Aorta (tissue), 5 donors: ENCODE measurements at places on chromosomes 3 and 15.
A peak's percentile ranks its signal among the peaks of the same experiment; 100 is the strongest.

GRCh38 chr15:72047020-72047419, 70.9 kb downstream of the MYO9A start:
- DNase-seq: no peak

GRCh38 chr3:75303741-75304140, 360.4 kb upstream of the FRG2C start:
- no peak for DNase-seq

- DNase-seq: no peak
Observed at GRCh38 chr15:78469031-78469430, 31.0 kb downstream of the IREB2 start.

DNA sequence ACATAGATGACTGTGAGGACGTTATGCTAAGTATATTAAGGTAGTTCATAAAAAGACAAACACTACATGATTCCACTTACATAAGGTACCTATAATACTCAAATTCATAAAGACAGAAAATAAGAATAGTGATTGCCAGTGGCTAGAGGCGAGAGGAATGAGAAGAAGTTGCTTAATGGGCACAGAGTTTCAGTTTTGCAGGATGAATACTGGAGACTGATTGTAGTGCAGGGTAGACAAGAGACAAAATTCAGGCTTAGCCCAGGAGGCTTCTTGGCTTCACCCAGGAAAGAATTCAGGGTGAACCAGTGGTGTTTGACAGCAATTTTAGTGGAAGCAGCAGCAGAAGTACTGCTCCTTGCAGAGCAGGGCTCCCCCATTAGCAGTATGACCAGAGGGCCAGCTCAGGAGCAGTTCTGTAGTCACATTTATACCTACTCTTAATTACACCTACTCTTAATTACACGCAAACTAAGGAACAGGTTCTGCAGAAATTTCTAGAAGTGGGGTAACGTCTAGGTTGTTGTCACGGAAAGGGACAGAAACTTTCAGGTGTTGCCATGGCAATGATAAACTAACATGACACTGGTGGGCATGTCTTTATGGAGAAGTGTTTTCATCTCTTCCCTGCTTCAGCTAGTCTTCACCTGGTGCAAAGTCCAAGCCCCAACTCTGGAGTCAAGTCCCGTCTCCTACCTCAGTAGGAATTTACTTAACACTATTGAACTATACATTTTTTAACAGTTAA, 55.2 kb downstream of the TBL1XR1 start:
- no peak for DNase-seq

DNA sequence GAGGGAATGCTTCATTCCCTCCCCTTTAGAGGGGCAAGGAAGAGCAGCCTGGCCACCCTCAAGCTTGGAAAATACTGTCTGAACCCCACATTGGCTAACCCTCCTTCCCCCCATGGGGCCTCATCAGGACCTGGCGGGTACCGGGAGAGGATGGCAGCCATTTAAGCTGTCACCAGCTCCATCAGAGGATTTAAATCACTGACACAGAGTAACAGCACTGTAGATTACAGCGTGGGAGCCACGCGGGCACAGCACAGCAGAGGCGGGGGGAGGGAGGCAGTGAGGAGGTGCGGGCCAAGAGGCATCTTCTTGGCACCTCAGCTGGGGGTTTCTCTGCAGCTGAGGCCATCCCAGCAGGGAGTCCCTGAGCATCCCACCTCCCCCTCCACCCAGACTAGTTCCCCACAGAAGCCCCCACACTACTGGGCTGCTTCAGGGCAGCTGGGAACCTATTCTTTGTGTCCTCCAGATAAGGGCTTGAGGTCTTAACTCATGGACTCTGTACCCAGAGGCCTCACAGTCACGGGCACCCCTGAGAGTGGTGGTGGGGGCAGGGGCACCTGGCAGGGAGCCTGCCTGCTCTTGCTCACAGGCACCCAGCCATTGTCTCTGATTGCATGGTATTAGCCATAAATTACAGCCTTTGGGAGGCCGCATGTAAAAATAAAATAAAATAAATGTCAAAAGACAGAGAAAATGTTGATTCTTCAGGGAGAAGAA, 21.9 kb upstream of the CACNA2D2 start:
- no peak for DNase-seq

DNA sequence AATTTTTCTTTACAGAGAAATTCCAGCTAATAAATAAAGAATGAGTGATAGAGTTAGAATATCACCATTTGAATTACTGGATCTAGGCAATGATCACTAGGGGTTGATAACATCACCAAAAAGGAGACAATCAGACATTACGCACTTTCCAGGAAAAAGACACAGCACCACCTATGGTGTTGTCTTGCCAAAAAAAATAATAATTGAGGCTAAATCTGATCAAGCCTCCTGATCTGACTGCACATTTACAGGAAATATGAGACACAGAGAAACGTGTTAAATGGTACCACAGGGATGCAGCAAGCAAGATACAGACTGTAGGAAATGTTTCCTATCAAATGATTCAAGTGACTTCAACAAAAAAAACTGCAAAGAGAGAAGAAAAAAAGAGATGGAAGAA, 92.8 kb downstream of the EOMES start:
- no peak for DNase-seq

GRCh38 chr3:196341137-196341536, 2.9 kb upstream of the TM4SF19 start:
- no peak for DNase-seq

DNA sequence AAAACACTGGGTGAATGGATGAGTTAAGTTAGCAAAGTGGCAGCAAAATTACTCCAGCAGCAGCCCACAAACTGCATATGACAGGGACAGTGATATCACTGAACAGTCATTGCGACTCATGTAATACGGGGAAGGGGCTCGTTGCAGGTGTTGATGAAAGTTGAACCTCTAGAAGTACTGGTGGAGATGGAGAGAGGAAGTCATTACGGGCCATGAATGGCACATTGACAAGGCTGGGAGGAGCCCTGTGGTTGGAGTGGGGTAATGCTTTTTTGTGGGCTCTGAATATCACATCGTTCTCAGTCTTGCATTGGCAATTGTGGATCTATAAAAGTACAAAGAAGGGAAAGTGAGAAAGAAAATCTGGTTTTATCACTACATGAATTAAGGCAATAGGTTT, 278.1 kb downstream of the ZPLD1 start:
- DNase-seq: no peak

DNA sequence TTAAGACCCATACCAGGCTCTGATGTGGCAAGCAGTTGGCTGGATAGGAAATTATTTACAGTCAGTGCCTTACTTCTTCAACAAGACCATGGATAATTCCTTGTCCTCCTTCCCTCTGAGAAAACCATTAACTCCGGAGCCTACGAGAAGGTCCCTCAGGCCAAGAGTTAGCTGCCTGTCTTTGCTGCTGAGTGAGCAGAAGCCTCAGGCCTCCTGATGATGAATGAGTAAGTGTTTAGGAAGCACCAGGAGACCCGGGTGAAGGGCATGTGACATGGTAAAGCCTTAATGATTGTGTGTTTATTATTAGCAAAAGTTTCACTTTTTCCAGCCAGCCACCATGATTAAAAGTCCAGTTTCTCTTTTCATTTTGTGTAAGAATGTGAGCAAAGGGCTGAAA, 174.9 kb upstream of the TOPAZ1 start:
- DNase-seq: no peak

- no peak for DNase-seq
Observed at GRCh38 chr3:99641480-99641879, 3.1 kb downstream of the COL8A1 start.

DNA sequence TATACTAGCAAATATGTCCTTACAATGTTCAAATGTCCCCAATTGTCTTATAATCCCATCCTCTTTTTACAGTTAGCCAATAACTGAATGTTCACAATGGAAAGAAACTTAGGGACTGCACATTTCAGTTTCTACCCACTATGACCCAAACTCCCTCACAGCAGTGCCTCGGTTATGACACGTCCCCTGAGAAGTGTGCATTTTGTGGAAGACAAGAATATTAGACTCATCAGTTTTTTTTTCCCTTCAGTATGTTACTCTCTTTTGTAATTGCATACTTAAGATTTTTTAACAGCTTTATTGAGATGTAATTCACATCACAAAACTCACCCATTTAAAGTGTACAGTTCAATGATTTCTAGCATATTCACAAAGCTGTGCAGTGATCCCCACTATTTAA, 64.8 kb downstream of the IGF2BP2 start:
- DNase-seq: no peak

GRCh38 chr15:77500989-77501388, 80.3 kb downstream of the HMG20A start:
- no peak for DNase-seq

DNA sequence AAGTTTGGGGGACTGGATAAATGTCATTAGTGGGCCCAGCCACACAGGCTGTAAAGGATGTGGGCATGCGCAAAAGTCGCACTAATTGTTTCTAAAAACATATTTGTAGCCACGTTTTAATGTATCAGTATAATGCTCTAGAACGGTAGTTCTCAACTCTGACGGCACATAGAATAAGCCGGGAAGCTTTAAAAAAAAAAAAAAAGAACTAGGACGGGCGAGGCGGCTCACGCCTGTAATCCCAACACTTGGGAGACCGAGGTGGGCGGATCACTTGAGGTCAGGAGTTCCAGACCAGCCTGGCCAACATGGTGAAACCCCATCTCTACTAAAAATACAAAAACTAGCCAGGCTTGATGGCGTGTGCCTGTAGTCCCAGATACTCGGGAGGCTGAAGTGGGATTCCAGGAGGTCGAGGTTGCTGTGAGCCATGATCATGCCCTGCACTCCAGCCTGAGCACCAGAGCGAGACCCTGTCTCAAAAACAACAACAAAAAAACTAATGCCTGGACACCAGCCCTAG, 618 bp upstream of the MON1A start:
- no peak for DNase-seq

- no peak for DNase-seq
Observed at GRCh38 chr15:67917636-67918035, 77.8 kb upstream of the RNU6-1 start.

DNA sequence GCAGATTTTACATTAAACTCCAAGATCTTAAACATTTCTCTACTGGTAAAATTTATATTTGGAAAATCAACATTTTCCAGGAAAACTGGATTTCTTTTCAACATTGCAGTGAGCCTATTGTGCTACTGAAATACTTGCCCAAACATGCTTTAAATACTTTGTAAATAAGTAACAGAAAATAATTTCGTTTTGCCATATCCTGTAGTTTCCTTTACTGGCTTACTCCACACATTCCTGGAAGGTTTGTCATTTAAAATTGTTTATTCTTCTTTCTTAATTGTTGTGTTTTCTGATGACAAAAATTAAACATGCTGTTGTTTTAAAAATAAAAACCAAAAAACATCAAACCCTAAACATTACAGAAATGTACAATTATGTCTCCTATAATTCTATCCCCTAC, 22.0 kb downstream of the ACAD11 start:
- DNase-seq: no peak

- DNase-seq: no peak
Observed at GRCh38 chr3:160413613-160414248, 14.3 kb downstream of the SMC4 start.

GRCh38 chr3:49611291-49611690, 57.0 kb downstream of the BSN start:
- DNase-seq: no peak

GRCh38 chr3:132378048-132378762, 39.1 kb upstream of the DNAJC13 start:
- no peak for DNase-seq

- DNase-seq: peak; percentile 20
Observed at GRCh38 chr15:66747886-66748707, 46.1 kb downstream of the SMAD6 start.

GRCh38 chr3:149442043-149442442, 32.5 kb upstream of the TM4SF4 start:
- DNase-seq: no peak
